ENCODE measurements at places on chromosomes 2 and 18. TPM values are rescaled to one million over a fixed set of nuclear protein-coding genes. Genes with fewer than 3 reads are reported as not detected.

ACTR3 gene
- 580 TPM for total RNA-seq

DNA sequence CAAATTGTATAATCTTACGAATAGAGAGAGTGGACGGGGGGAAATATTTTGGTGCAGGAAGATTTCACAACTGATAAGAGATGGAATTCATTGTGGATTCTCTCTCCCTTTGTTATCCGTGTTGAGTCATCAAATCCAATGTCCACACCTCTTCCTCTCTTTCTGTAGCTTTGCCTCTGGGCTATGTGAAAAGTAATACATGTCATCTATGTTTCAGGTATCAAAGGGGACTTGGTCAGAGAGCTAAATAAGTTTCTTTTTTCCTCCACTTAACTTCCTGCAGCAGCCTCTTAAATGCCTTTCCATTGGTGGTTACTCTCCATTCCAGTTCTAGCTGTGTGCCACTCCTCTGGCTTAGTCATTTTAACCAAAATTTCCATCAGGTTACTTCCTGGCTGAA is 169.3 kb upstream of the NXPH2 start:
- DNase-seq, result no peak

GRCh38 chr2:196166876-196167275 is 4.5 kb downstream of the STK17B start:
- no peak for DNase-seq

- DNase-seq, result no peak
Observed at GRCh38 chr18:519019-519879, 18.7 kb upstream of the COLEC12 start.

GRCh38 chr2:23073056-23073455 is 311.9 kb upstream of the KLHL29 start:
- no peak for DNase-seq

GRCh38 chr2:219446101-219446504 is 11.5 kb downstream of the SPEG start:
- DNase-seq, result no peak

CNDP1 gene
- not detected for total RNA-seq

GRCh38 chr2:192151853-192152252 is 42.9 kb downstream of the TMEFF2 start:
- no peak for DNase-seq

DNA sequence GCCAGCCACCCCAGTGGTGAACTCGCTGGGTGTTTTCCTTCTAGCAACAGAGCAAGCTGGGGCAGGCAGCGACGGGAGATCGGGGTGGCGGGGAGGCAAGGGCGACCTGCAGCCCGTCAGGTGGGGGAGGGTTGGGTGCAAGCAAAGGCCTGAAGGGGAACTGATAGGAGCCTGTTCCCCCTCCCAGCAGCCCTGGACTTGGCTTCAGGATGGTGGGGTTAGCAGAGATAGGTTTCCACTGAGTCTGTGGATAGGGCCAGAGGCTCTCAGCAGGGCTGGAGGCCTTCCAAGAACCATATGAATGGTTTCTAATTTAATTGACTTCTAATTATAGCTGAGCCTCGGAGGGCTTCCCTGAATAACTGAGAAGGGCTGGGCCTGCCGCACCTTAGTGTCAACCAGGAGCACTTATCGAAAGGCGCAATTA is 55.3 kb downstream of the EDAR start:
- DNase-seq, result no peak

DNA sequence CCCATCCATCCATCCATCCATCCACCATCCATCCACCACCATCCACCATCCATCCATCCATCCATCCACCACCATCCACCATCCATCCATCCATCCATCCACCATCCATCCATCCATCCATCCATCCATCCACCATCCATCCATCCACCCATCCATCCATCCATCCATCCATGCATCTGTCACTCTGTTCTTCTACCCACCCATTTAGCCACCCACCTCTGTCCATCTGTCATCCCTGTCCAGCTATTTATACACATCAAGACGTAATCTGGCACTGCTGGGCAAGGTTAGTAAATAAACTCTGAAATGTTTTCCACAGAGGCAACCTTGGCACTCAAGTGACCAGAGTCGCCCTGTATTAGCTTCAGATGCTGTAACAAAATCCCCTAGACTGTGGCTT is 120.9 kb downstream of the RTP5 start:
- DNase-seq, result no peak

ARHGEF4 gene
- total RNA-seq, result 0.30 TPM

- DNase-seq, result peak; percentile 42
Observed at GRCh38 chr2:27370816-27371620, 602 bp downstream of the SNX17 start.

DNA sequence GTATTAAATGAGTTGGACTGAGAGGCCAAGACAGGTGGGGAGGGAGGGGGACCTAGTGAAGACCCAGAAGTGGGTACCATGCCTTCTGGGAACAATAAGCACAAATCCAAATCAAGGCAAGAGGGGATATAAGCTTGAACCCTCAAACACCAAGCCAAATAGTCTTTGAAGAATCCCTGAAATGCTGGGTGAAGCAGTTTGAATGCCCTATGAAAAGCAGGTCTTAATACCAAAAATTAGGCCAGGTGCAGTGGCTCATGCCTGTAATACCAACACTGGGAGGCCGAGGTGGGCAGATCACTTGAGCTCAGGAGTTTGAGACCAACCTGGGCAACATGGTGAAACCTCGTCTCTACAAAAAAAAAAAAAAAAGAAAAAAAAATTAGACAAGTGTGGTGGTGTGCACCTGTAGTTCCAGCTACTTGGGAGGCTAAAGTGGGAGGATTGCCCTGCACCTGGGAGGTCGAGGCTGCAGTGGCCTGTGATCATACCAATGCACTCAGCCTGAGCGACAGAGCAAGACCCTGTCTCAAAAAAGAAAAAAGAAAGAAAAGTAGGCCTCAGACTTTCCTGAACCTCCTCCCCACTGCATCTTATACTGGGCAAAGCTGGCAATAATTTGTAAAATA is 3.5 kb downstream of the PCBP1 start:
- no peak for DNase-seq

NOSTRIN gene
- not detected for total RNA-seq

ID2 gene
- total RNA-seq, result 324 TPM

DNA sequence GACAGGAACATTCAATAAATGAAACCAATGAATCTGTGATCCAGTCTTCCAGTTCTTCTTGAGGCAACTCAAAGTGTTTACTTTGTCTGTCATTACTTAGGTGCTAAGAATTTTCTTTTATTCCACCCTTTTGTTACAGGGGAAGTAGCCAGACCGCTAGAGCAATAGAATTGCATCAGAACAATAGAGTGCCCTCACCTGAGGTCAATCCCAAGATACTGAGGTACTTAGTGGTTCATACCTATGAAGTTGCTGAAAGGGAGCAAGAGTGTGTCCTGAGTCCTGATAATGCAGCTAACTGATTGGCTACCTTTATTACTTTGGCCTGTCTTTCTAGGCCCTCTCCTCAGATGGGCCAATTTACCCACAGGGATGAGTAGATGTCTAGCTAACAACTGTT is 359.4 kb upstream of the KCNH7 start:
- DNase-seq, result no peak

DNA sequence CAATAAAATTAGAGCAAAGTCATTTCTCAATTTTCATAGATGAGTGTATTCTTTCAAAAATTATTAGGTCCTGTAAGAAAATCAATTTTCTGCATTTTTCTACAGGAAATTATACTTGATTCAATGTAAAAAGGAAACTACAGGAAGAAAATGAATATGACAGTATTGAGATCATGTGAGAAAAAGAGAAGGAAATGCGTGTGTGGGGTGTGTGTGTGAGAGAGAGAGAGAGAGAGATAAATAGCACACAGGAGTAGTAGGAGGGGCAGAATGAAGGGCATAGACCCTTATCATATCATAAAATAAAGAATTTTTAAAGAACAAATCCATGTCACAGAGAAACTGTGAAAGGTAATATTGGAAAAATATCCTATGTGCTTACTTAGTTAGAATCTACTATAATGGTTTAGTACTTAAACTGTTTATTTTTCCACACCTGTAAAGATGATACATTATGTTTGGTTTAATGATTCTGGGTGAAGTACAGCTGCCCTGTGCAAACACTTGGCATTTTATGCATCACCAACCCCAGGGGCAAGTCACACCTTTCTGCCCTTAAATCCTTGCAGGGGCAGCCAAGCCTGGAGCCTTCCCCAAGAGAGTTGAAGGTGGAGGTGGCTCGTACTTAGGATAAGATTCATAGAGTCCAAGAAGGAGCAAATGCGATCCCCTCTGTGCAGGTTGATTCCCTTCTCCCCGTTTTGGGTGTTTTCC is 276.4 kb downstream of the TGIF1 start:
- no peak for DNase-seq

GRCh38 chr2:212871597-212871996 is 279.8 kb downstream of the IKZF2 start:
- no peak for DNase-seq

CLEC4F gene
- total RNA-seq, result not detected

TGIF1 gene
- 24.7 TPM for total RNA-seq

DNA sequence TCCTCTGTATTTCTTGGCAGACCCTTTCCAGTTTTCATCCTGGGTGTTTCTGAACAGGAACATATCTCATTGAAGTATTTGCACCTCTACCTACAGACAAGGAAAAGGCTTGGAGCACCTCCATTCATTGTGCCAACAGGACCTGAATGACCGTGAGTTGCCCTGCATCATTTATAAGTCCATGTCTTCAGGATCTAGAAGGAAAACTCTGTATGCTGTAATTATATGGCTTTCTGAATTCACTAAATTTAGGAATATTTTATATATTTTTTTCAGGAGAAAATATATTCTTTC is 402.3 kb upstream of the SLC14A2 start:
- no peak for DNase-seq

GRCh38 chr2:28678944-28679343 is 72.7 kb upstream of the PPP1CB start:
- DNase-seq, result no peak

DNA sequence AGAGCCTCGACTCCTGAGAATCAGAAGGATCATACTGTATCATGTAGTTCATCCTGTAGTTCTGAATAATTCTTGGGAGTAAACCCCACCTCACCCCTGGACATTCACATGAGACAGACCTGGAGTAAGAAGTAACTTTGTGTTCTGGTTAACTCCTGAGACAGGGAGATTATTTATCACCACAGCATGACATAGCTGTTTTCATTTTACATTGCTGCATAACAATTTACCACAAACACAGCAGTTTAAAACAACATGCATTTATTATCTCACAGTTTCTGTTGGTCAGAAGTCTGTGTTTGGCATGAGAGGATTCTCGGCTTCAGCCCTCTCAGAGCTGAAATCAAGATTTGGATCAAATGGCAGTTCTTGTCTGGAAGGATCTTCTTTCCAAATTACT is 855.8 kb upstream of the FANCL start:
- no peak for DNase-seq

EGR4 gene
- total RNA-seq, result not detected

DNA sequence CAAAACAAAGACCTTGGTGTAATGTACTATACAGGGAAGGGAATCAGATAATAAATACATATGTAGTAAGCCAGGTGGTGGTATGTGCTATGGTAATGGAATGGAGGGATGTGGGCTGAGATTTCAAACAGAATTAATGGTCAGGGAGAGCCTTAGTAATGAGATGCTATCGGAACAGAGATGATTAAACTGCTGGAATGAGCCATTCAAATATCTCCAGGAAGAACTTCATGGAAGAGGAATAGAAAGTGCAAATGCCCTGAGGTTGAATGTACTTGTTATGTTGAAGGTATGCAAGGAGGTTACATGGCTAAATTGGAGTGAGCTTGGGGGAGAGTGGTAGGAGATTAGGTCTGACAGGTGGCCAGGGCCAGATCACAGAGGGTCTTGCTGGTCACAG is 5.1 kb downstream of the SERPINB11 start:
- DNase-seq, result no peak

- no peak for DNase-seq
Observed at GRCh38 chr2:202036601-202037037, 3.0 kb downstream of the FZD7 start.

DNA sequence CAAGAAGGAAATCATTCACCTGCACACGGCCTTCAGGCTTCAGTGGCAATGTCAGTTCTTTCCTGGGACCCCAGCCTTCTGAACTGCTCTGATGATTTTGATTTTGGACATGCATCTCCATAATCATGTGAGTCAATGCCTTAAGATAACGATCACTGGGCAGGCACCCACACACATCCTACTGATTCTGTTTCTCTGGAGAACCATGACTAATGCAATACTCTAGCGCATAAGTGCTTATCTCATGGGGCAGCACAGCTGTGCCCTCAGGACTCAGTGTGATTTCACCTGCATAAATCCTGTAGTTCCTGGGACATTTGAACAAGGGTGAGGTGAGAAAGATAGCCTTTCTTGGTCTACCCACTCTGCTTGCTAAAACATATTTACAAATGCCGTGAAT is 144.6 kb downstream of the AKAIN1 start:
- no peak for DNase-seq

FSHR gene
- total RNA-seq, result not detected

- no peak for DNase-seq
Observed at GRCh38 chr2:60984720-60985119, 32.8 kb upstream of the PEX13 start.

- no peak for DNase-seq
Observed at GRCh38 chr2:206260188-206261012, 14.1 kb upstream of the ZDBF2 start.

DES gene
- total RNA-seq, result not detected

All from activated CD4-positive, alpha-beta memory T cell treated with anti-CD3 and anti-CD28 coated beads, Interleukin-2, amount 10 ng/mL, durations not matched to agents 7 days and 5 days (primary cell).